ENCODE measurements at places on chromosomes 13 and 19.

GRCh38 chr19:54335164-54335563, 3.8 kb downstream of the LILRA4 start:
- peak; percentile 72 for DNase-seq

DNA sequence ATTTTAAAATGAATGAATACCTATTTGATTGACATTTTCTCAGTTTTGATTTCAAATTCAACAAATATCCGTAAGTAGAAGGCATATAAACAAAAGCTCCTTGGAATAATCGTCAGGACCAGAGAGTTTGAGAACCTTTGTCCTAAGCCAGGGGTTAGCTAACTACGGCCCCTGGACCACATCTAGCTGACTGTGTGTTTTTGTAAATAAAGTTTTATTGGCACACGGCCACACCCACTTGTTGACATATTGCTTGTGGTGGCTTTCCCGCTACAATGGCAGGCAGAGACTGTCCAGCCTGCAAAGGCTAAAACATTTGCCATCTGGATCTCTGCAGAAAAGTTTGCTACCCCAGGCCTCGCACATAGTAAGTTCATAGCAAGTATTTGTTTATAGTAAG, 83.4 kb downstream of the GNG7 start:
- peak; percentile 53 for DNase-seq

DNA sequence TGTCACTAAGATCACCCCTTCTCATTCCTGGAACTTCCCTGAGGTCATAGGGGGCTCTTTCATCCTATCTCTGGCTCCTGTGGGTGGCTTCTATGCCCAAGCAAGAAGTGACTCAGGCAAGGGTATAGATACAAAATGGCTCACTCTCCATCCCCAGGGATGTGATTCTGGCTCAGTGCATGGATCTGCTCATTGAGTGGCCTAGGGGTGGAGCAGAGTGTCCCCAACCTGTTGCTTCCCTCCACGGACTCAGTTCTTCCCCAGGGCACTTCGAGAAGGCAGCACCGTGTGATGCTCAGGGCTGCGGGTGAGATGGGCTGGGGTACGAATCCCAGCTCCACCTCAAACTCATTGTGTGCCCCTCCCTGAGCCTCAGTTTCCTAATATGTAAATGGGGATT, 136.4 kb downstream of the PTPRS start:
- DNase-seq, result no peak

- peak; percentile 79 for DNase-seq
These were observed at the start of gene ERCC1 for GRCh38 chr19:45423589-45424190. ERCC1 (minus strand) TSS chr19:45423917; CDS start chr19:45423374, 543 bp downstream.

DNA sequence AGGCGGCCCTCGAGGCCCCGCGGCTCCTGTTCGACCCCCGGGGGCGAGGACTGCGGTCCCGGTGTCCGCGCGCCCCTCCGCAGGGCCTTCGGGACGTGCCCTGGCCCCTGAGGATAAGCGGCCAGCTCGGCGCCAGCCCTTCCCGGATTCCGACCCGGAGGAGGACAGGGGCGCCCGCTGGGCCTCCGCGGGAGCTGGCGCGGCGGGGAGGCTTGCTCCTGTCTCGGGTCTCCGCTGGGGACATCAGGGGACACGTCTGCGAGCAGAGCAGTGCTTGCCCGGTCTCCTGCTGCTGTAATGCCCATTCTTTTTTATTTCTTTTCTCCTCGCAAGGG, 829 bp downstream of the B3GLCT start:
- peak; percentile 52 for DNase-seq

- DNase-seq, result no peak
These were observed 73.7 kb downstream of the LACC1 start for GRCh38 chr13:43953370-43953769.
